ENCODE measurements at places on chromosomes 7 and 10.

DNA sequence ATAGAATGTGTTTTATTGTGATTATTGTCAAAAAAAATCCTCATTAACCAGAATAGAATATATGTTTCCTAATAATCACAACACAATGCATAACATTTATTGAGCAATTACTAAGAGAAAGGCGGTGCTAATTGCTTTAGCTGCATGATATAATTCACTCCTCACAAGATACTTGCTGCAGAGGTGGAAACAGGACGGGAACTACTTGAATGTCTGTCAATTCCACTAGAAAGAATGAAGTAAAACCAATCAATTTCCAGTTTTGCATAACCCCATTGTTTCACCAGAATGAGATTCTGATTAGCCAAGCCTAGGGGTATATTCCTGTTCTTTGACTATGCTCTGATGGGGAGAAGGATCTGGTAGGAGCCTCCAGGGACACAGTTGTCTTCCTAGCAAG is 239.1 kb upstream of the NRP1 start:
- no peak for DNase-seq

GRCh38 chr10:46515366-46515765 is 41.1 kb downstream of the GPRIN2 start:
- DNase-seq: no peak

- no peak for DNase-seq
These were observed 93.8 kb downstream of the PTPRE start for GRCh38 chr10:128000471-128001362.

DNA sequence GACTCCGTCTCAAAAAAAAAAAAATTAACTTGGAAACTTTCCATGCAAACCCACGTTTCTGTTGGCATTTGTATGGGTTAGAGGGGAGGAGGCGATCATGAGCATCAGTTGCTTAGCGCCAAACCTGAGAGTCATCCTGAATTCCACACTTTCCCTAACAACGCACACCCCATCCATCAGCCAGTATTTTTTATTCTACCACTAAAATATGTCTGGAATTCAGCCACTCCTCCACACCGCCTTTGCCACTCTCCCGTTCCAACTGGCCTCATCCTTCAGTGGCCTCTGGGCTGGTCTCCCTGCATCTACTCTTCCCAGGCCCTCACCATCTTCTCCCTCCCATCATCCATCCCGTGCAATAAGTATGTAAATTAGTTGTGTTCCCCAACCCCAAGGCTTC is 4.7 kb upstream of the LMBR1 start:
- no peak for DNase-seq

GRCh38 chr7:1533547-1534329 is 3.2 kb downstream of the MAFK start:
- peak; percentile 28 for DNase-seq

GRCh38 chr10:27659786-27660185 is 85.8 kb downstream of the MKX start:
- DNase-seq: no peak

DNA sequence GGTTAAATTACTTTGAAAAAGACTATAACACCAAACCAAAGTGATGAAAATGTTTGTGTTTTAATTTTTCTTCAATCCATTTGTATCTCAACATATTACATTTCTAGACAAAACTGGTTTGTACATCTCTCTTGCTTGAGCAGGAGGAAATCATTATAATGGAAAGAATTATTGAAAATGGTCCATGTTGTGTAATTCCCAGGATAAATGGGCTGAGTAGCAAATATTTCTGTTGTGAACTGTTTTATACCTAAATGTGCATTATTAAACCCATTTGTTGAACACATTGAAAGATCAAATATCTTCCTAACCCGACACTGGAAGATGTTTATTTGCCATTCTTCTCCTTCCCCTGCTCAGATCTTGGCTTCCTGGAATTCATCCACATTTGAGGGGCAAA is 14.1 kb upstream of the CDK6 start:
- no peak for DNase-seq

- no peak for DNase-seq
These were observed 48.9 kb downstream of the LRGUK start for GRCh38 chr7:134176037-134176350.

DNA sequence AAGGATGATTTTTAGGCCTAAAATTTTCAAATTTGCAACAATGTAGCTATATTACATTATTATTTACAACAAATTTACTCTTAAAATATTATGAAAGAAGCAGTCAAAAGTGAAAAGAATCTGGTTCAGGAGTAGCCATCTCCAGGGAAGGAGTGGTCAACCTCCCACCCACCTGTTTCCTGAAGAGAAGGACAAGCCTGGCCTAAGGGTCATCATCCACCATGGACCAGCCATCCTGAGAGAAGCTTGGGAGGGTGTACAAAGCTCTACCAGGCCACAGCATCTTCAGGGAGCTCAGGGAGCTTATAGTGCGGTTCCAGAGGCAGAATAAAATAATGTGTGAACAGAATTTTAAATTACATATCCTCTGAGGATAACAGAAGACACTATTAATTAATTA is 38.1 kb downstream of the COL1A2 start:
- no peak for DNase-seq

GRCh38 chr7:2972835-2973161 is 70.9 kb downstream of the CARD11 start:
- DNase-seq: no peak

- no peak for DNase-seq
These were observed 2.4 kb downstream of the NCAPG2 start for GRCh38 chr7:158702196-158702595.

- no peak for DNase-seq
These were observed 153.8 kb upstream of the COL1A2 start for GRCh38 chr7:94240902-94241301.

- DNase-seq: no peak
These were observed 3.0 kb downstream of the AFAP1L2 start for GRCh38 chr10:114401195-114401791.

- DNase-seq: no peak
These were observed 570.2 kb downstream of the PHTF2 start for GRCh38 chr7:78368771-78369170.

DNA sequence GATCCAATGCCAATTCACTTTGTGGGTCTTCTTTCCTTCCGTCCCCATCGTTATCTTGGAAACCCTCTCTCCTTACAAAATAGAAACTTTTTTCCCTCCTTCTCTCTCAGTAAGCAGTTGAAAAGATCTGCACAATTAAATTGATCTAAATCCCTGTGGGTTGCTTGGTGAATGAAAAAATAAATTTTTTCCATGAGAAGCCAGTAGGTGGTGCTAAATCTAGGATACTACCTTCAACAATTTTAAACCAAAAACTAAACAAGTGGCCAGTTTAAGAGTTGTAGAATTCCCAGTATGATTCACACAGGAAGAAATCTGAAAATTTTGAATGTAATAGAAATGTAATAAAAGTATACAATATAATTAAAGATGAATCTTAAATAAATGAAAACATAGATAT is 990.3 kb upstream of the ZNF722 start:
- no peak for DNase-seq

GRCh38 chr7:114026486-114027089 is 107.8 kb upstream of the PPP1R3A start:
- DNase-seq: no peak

DNA sequence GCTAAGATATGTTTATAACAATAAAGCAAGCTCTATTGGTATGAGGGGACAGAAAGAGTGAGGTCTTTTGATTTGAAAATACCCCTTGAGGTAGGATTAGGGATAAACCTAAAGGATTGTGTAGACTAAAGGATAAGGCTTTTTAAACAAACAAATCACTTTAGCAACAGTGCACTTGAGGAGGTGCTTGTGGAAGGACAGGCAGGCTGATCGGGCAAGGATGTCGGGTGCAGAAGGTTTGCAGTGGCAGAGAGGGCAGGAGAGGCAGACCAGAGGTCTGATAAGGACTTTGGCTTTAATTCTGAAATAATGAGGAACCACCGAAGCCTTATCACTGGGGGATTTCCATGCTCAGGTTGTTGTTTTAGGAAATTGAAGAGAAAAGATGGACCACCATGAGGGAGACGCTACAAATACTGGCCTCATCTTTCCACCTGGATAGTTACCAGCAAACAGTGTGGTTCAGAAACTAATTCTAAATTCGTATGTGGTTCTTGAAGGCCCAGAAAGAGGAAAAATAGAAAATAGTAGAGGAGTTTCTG is 119.5 kb upstream of the KLF6 start:
- no peak for DNase-seq

GRCh38 chr10:55146032-55146431 is 345.0 kb upstream of the PCDH15 start:
- DNase-seq: no peak

DNA sequence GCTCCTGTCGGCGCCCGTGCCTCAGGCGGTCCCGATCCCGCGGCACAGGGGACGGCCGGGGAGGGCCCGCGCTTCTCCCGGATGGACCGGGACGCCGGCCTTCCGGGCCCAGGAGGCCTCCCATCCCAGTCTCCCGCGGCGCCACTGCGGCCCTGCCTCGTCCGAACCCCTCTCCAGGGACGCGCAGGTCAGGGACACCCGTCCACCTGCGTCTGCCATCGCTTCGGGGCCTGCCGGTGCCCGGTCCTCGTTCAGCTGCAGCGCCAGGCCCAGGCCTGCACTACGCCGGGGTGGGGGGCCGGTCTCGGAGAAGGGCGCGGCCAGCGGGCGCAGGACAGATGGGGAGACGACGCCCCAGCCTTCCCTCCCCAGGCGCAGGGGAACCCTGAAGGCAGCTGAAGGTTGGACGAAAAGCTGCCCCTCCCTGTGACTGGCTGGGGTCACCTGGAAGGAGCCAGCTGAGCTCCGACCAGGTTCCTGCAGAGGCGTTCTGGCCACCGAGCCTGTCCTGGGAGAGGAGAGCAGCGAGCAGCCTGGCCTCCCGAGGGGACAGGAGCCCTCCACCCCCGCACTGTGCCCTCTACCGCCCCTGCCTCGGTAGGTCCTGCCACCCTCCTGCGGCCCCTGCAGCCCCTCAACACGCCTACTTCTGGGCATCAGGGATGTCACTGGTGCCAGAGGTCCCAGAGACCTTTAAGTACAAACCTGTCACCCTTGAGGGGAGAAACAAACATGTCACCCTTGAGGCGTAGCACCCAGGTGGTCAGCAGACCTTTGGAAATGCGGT is 84.3 kb downstream of the LANCL2 start:
- DNase-seq: no peak

GRCh38 chr7:112580717-112581435 is 100.1 kb downstream of the LSMEM1 start:
- DNase-seq: no peak

- DNase-seq: no peak
These were observed 28.5 kb downstream of the DNAJB9 start for GRCh38 chr7:108598153-108598552.

DNA sequence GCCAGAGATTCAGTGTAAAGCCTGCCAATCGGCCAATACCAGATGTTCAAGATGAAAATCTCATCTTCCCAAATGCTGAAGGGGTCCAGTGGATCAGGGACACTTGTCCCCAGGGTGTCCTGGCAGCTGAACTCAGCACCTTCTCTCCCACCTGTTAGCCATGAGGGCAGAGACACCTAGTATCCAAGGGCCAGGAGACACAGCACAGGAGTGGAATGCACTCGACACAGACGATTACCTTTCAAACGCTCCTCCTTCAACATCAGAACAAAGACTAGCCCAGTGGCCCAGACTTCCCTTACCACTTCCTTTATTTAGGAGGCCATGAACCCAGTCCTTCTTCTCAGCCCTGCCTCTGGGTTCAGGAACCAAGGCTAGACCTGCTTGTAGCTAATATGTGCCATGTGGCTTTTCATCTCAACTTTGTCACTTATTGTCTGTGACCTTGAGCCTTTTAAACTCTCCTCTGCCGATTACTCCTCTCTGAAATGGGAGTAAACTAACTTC is 180.3 kb upstream of the PLXNA4 start:
- no peak for DNase-seq

GRCh38 chr7:136976504-136977251 is 108.2 kb downstream of the CHRM2 start:
- no peak for DNase-seq

DNA sequence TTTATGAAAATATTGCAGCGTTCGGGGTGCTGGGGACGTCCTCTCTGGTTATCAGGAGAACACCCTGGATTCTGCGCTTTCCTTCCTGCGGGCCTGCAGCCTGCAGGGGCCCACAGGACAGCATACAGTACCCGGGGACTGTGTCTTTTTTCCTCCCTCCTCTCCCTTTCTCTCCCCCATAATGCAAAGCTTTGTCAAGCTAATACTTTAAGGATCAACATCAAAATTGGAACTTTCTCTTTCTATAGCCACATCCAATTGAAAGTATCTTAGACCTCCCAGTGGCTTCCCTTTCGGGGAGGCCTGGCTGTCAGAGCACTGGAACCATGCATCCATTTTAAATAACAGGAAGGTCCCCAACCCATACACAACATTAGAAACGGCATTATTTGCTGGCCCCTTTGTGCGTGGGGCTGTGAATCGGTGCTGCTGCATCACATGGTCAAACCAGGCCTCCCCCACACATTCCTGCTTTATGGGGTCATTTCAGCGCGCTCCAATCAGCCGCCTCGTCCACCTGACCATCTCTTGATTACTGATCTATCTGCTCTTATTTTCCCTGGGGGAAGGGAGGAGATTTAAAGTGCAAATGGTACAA is 505.1 kb downstream of the DNAJB6 start:
- no peak for DNase-seq

DNA sequence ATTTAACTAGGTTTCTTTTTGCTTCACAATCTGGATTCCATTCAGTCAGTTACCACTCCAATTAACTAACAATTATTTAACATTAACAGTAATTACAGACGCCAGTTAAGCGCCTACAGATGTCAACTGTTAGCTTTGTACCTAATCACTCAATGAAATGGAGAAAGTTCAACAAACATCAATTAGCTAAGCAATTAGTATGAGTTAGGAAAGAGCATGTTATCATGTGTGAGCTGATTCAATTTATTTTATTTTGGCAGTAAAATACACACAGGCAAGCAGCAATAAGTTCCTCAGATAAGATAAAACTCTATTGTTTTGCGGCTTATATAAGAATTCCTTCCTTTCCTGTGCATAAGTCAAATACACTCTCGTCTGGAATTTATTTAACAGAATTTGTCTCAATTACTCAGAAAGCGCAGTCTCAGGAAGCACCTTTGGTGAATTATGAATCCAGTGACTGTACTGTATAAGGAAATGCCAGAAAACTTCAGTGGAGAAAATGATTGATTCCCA is 427.1 kb upstream of the GALNT17 start:
- no peak for DNase-seq

DNA sequence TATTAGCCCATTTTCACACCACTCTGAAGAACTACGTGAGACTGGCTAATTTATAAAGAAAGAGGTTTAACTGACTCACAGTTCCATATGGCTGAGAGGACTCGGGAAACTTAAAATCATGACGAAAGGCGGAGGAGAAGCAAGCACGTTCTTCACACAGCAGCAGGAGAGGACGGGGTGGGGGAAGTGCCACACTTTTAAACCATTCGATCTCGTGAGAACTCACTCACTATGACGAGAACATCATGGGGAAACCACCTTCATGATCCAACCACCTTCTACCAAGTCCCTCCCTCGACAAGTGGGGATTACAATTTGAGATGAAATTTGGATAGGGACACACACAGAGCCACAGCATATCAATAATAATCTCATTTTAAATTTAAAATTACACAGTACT is 80.2 kb downstream of the VWDE start:
- no peak for DNase-seq

- DNase-seq: no peak
These were observed 268.3 kb upstream of the IGFBP3 start for GRCh38 chr7:46189255-46189790.

GRCh38 chr10:102327002-102327401 is 68.5 kb upstream of the NFKB2 start:
- no peak for DNase-seq

All from activated T-cell treated with anti-CD3 and anti-CD28 coated beads for 24 hours (primary cell).